ENCODE measurements at places on chromosomes 4 and X.

- DNase-seq: no peak
Observed at GRCh38 chr4:26275281-26275680, 45.5 kb upstream of the RBPJ start.

DNA sequence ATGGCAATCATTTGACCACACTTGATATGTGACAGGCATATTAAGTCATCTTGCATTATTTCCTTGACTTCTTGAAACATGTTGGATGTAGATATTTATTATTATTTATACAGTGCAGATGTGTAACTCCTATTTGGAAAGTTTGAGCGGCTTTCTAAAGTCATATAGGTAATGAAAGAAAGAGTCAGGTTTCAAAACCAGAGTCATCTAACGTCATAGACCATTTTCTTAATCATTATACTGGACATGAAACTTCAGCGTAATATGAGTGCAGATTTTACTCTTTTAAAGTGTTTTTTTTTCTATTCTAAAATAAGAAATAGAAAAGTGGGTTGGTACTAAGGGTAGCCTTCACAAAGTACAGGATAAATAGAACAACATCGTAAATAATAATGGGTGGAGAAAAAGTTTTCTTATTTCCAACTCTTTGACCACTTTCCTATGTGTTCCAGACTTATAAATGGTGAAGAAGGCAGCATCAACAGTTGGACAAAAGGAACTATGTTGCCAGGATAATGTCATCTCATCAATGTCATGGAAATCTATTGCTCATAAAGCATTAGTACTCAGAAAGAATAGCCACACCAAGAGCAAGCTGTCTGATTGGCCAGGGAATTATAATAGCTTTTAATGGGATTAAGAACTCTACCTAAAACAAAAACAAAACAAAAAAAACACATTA, 108.0 kb upstream of the PCDH18 start:
- DNase-seq: no peak

GRCh38 chr4:1502501-1502886, 96.3 kb upstream of the NKX1-1 start:
- no peak for DNase-seq

GRCh38 chrX:56385336-56385735, 153.2 kb downstream of the KLF8 start:
- peak; percentile 31 for DNase-seq

GRCh38 chrX:25144043-25144940, 128.5 kb upstream of the ARX start:
- peak; percentile 20 for DNase-seq

DNA sequence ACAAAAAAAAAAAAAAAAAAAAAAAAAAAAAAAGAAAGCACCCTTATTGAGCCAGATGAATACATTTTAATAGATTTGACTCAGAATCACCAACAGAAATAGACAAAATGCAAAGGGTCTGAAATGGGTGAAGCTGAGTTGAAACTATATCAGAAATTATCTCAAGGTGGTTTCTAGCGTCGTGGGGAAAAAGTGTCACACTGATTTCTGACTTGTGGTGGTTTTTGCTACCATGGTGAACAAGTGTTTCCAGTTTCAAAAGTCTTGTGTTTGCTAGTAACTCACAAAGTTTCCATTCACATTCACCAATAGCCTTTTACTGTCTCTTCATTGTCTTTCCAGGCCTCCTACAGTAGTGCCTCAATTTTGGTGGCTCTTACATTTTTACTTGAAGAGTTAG, 135.5 kb downstream of the ARHGAP24 start:
- DNase-seq: no peak

DNA sequence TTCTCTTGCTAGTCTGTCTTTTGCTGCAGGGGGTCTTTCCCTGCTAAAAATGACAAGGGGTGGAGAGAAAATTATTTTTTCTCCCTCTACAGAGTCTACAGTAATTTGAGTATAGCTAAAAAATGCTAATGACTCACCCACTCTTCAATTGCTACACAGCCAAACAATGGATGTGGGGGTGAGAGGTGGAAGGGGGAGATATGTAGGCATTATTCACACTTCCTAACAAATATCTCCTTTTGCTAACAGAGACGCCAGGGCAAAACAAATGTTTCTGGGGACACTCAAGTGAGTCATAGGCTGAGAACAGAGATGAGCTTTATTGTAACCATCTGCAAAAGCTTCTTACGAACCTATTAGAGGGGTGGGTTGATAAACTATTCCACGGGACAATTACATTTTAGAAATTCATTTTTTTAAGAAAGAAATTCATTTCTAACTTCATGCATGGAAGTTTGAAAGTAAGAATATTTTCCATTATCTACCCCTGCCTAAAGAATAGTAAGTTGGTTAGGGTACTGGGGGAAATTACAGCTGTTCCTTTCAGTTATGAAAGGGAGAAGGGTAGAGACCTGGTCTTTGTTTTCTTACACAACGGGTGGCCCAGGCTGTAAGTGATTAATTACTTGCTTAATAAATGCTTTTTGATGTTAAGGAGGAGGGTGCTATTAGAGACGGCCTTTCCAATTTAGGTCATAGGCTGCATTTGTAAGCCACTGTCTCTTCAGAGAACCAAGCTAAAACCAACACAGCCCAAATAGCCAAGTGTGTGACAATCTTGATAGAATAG, 12.8 kb downstream of the SCD5 start:
- DNase-seq: no peak

DNA sequence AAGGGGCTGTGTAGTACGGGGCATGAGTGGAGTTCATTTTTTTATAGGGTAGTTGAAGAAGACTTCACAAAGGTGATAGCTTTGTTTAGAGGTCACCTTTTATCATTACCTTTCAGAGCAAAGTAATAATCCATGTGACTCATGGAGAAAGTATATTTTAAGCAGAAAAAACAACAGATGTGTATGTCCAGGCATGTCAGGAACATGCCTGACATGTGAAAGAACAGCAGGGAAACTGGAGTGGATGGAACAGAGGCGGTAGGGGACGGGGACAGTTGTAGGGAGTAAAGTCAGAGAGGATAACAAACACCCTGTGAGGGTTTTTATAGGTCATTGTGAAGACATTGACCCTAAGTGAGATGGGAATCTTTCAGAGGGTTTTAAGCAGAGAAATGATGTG, 107.6 kb downstream of the USP9X start:
- no peak for DNase-seq

- DNase-seq: no peak
Observed at GRCh38 chr4:39263895-39264294, 81.6 kb downstream of the WDR19 start.
